ENCODE measurements at places on chromosomes 12 and 14. TPM values are rescaled to one million over a fixed set of nuclear protein-coding genes. Genes with fewer than 3 reads are reported as not detected.
A peak's percentile ranks its signal among the peaks of the same experiment; 100 is the strongest.

GRCh38 chr12:108306506-108306905 is 32.6 kb downstream of the CMKLR1 start:
- no peak overlapping the region for H3K27ac ChIP-seq
- H3K4me1 ChIP-seq: peaks cover 5% of the 10 kb centered on the region

DNA sequence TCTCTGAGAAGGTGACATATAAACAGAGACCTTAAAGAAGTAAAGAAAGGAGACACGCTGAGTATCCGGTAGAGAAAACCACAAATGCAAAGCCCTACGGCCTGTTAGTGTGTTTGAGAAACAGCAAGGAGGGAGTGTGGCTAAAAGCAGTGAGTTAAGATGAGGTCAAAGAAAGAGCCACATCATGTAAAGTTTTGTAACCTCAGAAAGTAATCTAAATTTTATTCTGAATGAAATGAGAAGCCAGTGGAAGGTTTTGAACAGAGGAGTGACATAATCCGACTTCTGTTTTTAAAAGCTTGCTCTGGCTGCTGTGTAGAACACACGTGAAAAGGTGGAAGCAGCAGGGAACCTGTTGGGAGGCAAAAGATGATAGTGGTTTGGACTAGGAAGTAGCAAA is 32.6 kb downstream of the PPP2R5E start:
- no peak overlapping the region for H3K4me3 ChIP-seq
- DNase-seq: no peak
- peaks cover under 1% of the 10 kb centered on the region for H3K4me1 ChIP-seq
- no peak overlapping the region for H3K27ac ChIP-seq
- peaks cover 2% of the 10 kb centered on the region for H3K36me3 ChIP-seq

- no peak for DNase-seq
- no peaks in the 10 kb centered on the region for H3K27me3 ChIP-seq
- no peaks in the 10 kb centered on the region for H3K4me1 ChIP-seq
- no peak overlapping the region for H3K4me3 ChIP-seq
- H3K27ac ChIP-seq: no peak overlapping the region
These were observed 57.6 kb downstream of the POLR3B start for GRCh38 chr12:106415134-106415533.

GRCh38 chr12:73414926-73415325 is 1122.7 kb upstream of the ATXN7L3B start:
- H3K36me3 ChIP-seq: no peaks in the 10 kb centered on the region
- H3K27me3 ChIP-seq: no peaks in the 10 kb centered on the region
- no peak overlapping the region for H3K27ac ChIP-seq
- H3K4me1 ChIP-seq: no peaks in the 10 kb centered on the region

DNA sequence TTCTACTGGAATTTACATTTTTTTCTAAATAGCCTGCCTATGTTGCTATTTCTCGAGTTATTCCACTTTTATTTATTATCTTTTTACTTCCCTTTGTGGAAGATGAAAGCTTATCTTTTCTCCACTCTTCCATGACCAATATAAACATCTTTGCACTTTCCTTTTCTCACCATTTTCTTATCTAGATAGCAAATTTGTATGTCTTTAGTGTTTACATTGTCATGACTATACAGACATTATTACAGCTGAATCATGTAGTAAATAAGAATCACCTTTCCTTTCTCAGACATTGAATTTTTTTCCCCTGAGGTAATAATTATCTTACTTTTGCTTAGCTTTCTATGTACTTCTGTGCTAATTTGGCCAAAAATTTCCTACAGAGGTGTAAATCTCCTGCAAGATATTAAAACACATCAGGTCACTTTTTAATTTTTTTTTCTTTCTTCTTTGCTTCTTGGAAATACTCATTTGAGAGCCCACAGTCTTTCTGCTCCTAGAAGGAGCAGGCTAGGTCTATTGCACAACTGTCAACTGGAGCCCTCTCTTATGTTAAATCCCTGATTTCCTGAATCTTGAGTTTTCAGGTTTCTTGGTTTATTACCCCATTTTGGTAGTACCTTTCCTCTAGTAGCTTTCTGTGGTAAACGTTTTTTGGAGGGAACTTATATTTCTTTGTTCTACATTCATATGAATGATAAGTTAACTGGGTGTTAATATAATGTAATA is 109.0 kb upstream of the ATP2B1 start:
- no peak overlapping the region for H3K4me3 ChIP-seq
- H3K27me3 ChIP-seq: no peaks in the 10 kb centered on the region
- no peaks in the 10 kb centered on the region for H3K36me3 ChIP-seq
- H3K27ac ChIP-seq: no peak overlapping the region
- DNase-seq: no peak

- no peaks in the 10 kb centered on the region for H3K27me3 ChIP-seq
- H3K36me3 ChIP-seq: no peaks in the 10 kb centered on the region
- peak overlapping the region; percentile 38 for H3K27ac ChIP-seq
- no peak overlapping the region for H3K4me3 ChIP-seq
These were observed 33.3 kb downstream of the ACTN1 start for GRCh38 chr14:68945585-68946488.

DNA sequence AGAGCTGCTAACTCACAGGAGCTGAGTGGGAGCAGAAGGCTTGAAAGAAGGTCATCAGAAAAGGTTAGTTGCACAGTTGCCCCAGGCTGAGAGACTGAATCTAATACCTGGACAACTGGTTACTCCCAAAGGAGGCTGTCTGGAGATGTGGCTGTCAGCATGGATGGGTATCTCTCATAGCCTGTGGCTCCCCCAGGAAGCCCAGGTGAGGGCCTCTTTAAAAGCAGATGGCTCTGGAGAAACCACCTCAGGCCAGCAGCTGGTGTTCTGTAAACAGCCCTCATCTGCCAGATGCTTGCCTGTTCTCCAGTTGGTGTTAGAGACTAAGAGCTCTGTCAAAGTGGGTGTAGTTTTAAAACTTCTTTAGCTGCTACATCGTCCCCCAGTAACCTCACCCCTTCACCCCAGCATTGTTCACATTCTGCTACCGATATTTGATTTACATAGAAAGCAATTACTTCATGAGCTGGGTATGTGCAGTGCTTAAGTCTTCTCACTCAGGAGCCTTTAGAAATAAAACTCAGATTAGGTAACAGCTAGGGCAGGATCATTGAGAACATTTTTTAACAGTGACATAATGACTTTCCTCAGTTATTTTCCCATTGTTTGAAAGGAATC is 25.8 kb downstream of the DACT1 start:
- H3K4me3 ChIP-seq: no peak overlapping the region
- no peak for DNase-seq
- no peaks in the 10 kb centered on the region for H3K27me3 ChIP-seq

- no peak for DNase-seq
- H3K27me3 ChIP-seq: no peaks in the 10 kb centered on the region
- no peaks in the 10 kb centered on the region for H3K4me1 ChIP-seq
- H3K27ac ChIP-seq: no peak overlapping the region
- H3K36me3 ChIP-seq: no peaks in the 10 kb centered on the region
These were observed 34.0 kb downstream of the GRIN2B start for GRCh38 chr12:13947276-13947946.

DNA sequence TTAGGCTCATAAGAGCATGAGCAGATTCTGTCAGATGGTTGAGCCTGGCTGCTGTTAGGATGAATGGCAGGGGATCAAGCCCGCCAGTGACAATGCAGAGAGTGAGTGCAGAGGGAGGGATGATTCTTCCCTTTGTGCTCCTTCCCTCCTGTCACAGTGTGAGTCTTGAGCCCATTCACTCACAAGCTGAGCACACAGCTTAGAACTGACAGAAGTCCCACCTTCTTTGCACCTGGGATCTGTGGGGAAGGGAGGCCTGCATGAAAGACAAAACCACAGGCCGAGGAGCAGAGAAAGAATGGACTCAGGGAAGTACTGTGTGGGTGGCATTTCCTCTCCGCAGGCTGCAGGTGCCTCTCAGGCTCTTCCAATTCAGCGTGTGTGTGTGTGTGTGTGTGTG is 160.6 kb downstream of the KCNA5 start:
- H3K4me3 ChIP-seq: no peak overlapping the region
- no peak for DNase-seq
- no peaks in the 10 kb centered on the region for H3K4me1 ChIP-seq
- H3K27me3 ChIP-seq: peaks cover 5% of the 10 kb centered on the region

DNA sequence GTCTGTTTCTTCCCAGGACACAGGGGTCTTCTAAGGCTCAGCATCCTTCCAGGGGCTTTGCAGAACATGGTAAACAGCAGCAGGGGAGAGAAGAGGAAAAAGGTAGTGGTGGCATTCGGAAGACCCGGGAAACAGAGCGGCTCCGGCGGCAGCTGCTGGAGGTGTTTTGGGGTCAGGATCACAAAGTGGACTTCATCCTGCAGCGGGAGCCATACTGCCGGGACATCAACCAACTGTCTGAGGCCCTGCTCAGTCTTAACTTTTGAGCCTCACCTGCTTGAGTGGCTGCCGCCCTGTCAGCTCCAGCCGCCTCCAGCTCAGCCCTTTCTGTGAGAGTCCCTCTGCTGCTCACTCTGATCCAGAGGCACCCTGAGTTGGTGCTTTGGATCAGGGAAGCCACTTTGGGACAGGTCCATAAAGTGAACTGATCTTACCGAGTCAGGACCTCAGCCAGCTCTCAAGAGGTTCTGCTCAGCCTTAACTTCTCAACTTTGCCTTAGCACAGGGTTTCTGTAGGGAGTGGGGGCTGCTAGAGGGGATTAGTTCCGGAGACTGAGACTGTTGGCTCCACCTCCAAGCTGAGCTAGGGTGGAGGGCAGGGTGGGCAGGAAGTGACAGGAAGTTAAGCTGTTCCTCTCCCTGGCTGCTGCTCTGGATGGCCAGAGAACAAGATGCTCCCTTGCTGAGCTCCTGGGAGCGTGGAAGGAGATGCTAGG is 5.4 kb downstream of the SDR39U1 start:
- H3K36me3 ChIP-seq: peaks cover 13% of the 10 kb centered on the region
- no peaks in the 10 kb centered on the region for H3K27me3 ChIP-seq
- H3K4me3 ChIP-seq: no peak overlapping the region
- DNase-seq: no peak
- H3K27ac ChIP-seq: peak overlapping the region; percentile 21

DNA sequence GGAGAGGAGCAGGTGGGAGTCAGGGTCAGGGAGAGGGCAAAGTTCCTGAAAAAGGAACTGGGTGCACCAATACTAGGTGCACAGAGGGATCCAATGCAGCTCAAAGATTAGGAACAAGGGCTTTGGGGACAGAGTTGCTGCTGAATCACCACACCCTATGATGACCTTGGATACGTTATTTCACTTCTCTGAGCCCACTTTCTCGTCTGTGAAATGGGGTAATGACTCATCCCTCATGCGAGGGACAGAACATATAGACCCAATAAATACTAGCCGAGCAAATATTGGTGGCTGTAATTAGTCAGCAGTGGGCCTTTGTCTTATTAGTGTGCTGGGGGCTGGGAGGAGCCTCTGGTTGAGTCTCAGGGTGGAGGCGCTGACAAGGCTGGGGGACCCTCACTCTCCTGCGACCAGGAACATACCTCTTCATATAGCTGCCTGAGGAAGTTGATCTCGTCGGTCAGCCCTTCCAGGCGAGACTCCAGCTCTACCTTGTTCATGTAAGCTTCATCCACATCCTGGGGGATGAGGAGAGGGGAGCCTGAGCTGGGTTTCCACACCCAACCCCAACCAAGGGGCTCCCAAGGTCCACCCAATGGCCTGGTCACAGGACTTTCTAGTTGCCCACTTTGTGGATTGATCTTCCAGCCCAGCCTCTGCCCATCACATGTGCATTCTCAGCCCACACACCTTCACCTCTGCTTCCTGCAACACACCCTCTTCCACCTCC is 4.5 kb downstream of the KRT8 start:
- peaks cover 27% of the 10 kb centered on the region for H3K4me1 ChIP-seq
- H3K27me3 ChIP-seq: no peaks in the 10 kb centered on the region
- no peak overlapping the region for H3K4me3 ChIP-seq
- no peak overlapping the region for H3K27ac ChIP-seq
- DNase-seq: no peak
- peaks cover 13% of the 10 kb centered on the region for H3K36me3 ChIP-seq

DNA sequence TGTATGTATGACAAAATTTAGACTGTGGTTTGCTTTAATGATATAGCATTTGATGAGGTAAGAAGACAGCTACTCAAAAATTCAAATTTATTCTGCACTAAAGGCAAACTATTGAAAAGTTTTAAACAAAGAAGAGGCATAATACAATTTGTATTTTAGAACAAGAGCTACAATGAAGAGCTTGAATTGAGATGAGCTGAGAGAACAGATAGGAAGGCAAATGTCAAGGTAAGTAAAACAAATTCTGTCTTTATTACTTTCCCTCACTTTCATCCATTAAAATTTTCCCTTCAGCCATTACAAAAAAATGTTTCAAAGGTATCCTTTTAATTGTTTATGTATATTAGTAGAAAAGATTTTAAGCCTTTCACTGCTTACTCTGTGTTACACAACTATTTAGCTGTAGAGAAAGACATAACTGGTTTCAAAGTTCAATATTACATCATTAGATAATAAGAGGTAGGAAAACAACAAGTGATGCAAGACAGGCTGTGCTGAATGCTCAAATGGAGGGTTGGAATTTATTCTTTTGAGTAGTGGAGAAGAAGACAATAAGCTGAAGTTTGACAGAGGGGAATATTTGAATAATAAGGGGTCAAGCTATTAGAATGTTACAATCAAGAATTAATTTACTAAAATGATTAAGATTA is 1334.1 kb downstream of the FSCB start:
- peaks cover 17% of the 10 kb centered on the region for H3K4me1 ChIP-seq
- no peaks in the 10 kb centered on the region for H3K36me3 ChIP-seq
- no peaks in the 10 kb centered on the region for H3K27me3 ChIP-seq
- H3K27ac ChIP-seq: peak overlapping the region; percentile 63

DNA sequence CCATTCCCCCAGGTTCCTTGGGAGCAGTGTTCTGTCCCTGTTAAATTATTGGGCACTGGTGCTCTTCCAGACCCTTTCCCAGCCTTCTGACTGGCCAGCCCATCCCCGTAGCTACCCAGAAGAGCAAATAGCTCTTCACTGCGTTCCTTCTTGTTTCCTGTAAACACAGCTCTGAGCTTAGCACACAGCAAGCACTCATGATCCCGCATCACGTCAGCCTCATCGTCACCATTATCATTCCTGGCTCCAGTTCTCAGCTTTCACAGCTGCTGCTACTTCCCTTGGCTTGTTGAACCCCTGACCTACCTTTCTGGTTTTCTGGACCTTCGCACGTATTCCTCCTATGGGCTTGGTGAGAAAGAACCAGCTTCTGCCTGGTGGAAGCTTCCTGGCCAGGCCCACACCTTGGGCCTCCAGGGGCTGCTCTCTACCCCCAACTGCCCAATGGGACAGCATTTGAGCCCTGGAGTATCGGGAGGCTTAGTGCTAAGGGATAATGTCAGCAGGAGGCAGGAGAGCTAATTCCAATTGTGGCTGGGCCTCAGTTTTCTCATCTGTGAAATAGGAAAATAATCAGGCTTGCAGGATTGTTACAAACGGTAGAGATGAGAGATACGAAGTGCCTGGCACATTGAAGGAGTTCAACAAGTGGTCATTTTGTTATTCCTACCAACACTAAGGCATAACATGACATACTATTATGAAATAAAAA is 22.6 kb upstream of the PAPOLA start:
- H3K4me1 ChIP-seq: no peaks in the 10 kb centered on the region
- no peak overlapping the region for H3K27ac ChIP-seq
- no peak for DNase-seq

PRR4 gene
- total RNA-seq: 0.56 TPM

LRRC43 gene
- total RNA-seq: not detected

CACNA1C gene
- 1.9 TPM for total RNA-seq

LRRC10 gene
- total RNA-seq: not detected

P2RX7 gene
- total RNA-seq: 2.4 TPM

BICDL1 gene
- 0.65 TPM for total RNA-seq

KRT85 gene
- total RNA-seq: not detected

FAM186B gene
- 0.19 TPM for total RNA-seq
